ENCODE measurements at places on chromosomes 3 and 15. TPM values are rescaled to one million over a fixed set of nuclear protein-coding genes. Genes with fewer than 3 reads are reported as not detected.

- peak; percentile 27 for DNase-seq
Observed at GRCh38 chr3:107969994-107970819, 120.6 kb downstream of the CD47 start.

DNA sequence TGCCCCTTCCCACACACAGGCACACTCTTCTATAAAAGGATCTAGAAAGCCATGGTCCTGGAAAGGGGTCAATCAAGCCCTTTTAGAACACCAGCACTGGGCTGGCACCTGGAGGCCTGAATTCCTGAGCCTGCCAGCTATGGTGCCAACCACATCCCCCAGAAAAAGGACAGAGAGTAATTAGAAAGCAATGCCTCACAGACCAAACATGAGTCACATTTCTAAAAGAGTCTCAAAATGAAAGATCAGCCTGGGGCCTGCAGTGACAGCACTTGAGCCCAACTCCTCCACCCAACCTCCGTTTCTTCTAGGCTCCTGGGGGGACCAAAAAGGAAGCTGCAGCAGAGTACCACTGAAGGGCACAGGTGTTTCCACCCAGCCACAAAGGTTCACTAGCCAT, 14.1 kb downstream of the MYLK start:
- DNase-seq: no peak

Gene SLC9C1
- polyA plus RNA-seq: 0.30 TPM

Gene GPR15
- polyA plus RNA-seq: not detected

DNA sequence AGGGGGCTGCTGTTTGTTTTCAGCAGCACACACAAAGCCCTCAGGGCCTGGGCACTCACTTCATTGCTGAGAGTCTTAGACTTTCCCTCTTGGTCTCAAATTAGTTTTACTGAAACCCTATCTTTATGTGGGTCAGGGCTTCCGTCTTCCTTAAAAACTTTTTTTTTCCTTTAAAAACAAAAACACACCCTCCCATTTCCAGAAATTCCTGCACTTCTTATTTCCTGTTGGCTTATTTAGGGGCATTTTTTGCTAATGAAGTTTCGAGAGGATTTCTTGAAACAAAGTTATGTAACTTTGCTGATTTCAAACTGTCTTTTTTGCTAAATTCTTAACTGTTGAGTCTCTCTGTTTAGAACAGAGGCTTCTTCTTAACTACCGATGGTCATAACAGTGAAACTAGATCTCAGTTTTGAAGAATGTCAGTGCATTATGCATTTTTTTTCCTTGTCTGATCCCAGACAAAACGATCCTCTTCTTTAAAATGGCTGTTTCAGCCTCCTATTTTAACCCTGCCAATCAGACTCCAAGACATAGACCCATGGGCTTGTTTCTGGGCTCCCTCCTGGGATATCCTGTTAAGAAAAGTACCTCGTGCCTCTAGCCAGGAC, 23.3 kb downstream of the ANAPC13 start:
- DNase-seq: no peak

- no peak for DNase-seq
Observed at GRCh38 chr15:90618330-90619125, 88.8 kb downstream of the CRTC3 start.

GRCh38 chr15:21261965-21262850, 178.1 kb downstream of the POTEB3 start:
- peak; percentile 23 for DNase-seq

Gene IL17RC
- polyA plus RNA-seq: 47.8 TPM

DNA sequence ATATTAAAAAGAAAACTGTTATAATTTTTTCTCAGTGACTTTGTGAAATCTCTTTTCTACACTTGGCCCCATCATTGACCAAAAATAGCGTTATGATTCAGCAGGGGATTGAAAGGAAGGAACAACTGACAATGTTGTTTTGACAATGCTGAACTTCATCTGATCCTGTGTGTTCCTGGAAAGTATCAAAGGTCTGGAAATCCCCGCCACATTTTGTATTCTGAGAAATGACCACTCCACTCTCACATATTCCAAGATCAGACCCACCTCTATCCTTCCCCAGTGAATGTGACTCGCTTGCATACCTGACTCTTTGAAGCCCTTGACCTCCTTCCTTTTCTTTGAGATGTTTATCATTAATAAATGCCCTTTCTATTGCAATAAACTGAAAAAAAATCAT, 9.7 kb upstream of the RIOX2 start:
- no peak for DNase-seq

- DNase-seq: no peak
Observed at GRCh38 chr3:134559591-134559990, 73.7 kb downstream of the CEP63 start.

GRCh38 chr3:32569540-32570420, 878 bp downstream of the DYNC1LI1 start:
- DNase-seq: peak; percentile 77

GRCh38 chr3:42424911-42425310, 14.5 kb upstream of the LYZL4 start:
- no peak for DNase-seq

DNA sequence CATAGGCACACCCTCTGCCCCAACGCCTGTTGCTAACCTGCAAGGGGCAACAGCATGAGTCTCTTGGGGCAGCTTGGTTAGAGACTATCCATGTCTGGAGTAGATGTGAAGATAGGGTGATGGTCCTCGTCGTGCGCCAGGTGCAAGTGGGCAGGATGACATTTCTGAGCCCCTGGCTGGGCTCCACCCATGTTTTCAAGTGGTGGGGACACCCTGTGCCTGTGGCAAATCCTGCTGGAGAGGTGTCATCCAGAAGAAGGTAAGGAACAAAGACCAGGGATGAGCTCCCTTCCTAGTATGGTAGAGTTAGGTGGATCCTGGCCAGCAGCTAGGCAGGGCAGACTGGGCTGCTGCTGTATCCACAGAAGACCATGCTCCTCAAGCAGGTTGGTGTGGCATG, 152.6 kb downstream of the ABHD5 start:
- no peak for DNase-seq

- DNase-seq: no peak
Observed at GRCh38 chr3:41915353-41915752, 46.5 kb downstream of the ULK4 start.

GRCh38 chr3:146640955-146641867, 36.1 kb upstream of the PLSCR5 start:
- peak; percentile 39 for DNase-seq

Data from hepatocyte (in vitro differentiated cells).